ENCODE measurements at places on chromosomes 1 and 21. TPM values are rescaled to one million over a fixed set of nuclear protein-coding genes. Genes with fewer than 3 reads are reported as not detected.

The MFAP2 gene
- polyA plus RNA-seq = 469 TPM

The SYPL2 gene
- 0.38 TPM for polyA plus RNA-seq

GRCh38 chr1:186894415-186894814 is 65.7 kb downstream of the PLA2G4A start:
- H3K36me3 ChIP-seq = no peaks in the 10 kb centered on the region
- peaks cover 18% of the 10 kb centered on the region for H3K4me1 ChIP-seq
- no peak for DNase-seq
- H3K4me3 ChIP-seq = no peak overlapping the region

DNA sequence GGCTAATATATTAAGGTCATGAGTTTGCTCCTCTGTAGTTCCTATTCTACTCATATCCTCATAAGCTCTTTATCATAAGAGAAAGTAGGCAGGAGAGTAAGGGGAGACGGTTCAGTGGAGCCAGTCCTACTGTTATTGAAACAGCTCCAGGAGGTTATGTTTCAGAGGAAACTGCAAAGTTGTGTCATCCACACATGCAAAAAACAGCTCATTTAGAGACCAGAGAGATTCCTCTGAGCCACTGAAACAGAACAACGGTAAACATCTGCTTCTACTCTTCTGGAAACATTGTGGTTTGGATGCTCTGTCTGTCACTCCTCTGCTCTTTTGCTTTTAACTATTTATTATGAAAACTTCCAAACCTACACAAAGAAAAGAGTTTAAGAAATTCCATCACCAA is 66.3 kb upstream of the PPP2R5A start:
- H3K27ac ChIP-seq = no peak overlapping the region
- no peak overlapping the region for H3K4me3 ChIP-seq
- no peaks in the 10 kb centered on the region for H3K27me3 ChIP-seq
- DNase-seq = peak; percentile 87
- H3K4me1 ChIP-seq = peaks cover 18% of the 10 kb centered on the region

DNA sequence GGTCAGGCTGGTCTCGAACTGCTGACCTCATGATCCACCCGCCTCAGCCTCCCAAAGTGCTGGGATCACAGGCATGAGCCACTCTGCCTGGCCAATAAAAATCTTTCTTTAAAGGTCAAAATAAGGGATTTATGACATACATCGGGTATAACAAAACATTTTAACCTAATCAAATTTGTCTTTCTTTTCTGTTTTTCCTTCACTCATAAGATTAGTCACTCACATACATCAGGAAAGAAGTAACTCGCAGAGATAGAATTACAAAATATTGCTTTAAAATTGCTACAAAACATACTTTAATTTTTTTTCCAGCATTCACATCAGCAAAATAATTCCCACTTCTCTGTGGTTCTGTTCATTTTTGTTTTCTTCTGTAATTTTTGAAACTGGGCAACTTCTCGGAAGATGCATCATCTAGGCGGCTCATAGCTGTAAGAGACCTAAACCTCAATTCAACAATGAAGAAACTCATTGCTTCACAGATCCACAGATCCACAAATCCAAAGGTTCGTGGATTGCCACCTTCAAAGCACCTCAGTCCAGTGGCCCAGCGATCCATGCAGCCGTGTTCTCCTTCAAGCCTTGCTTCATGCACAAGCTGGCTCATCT is 39.7 kb downstream of the NEK2 start:
- H3K4me3 ChIP-seq = no peak overlapping the region
- H3K27me3 ChIP-seq = no peaks in the 10 kb centered on the region
- H3K36me3 ChIP-seq = no peaks in the 10 kb centered on the region
- peaks cover 37% of the 10 kb centered on the region for H3K4me1 ChIP-seq
- H3K27ac ChIP-seq = no peak overlapping the region

- H3K27me3 ChIP-seq = peaks cover 5% of the 10 kb centered on the region
- H3K36me3 ChIP-seq = no peaks in the 10 kb centered on the region
- H3K4me1 ChIP-seq = no peaks in the 10 kb centered on the region
- DNase-seq = no peak
- no peak overlapping the region for H3K27ac ChIP-seq
Measured at GRCh38 chr1:48692235-48692634, 84.5 kb downstream of the BEND5 start.

- H3K27me3 ChIP-seq = no peaks in the 10 kb centered on the region
- no peak overlapping the region for H3K27ac ChIP-seq
- peaks cover 8% of the 10 kb centered on the region for H3K36me3 ChIP-seq
- no peak overlapping the region for H3K4me3 ChIP-seq
Measured at GRCh38 chr1:89934461-89934860, 60.4 kb upstream of the ZNF326 start.

The SON gene
- polyA plus RNA-seq = 336 TPM

The SPATA45 gene
- polyA plus RNA-seq = not detected

DNA sequence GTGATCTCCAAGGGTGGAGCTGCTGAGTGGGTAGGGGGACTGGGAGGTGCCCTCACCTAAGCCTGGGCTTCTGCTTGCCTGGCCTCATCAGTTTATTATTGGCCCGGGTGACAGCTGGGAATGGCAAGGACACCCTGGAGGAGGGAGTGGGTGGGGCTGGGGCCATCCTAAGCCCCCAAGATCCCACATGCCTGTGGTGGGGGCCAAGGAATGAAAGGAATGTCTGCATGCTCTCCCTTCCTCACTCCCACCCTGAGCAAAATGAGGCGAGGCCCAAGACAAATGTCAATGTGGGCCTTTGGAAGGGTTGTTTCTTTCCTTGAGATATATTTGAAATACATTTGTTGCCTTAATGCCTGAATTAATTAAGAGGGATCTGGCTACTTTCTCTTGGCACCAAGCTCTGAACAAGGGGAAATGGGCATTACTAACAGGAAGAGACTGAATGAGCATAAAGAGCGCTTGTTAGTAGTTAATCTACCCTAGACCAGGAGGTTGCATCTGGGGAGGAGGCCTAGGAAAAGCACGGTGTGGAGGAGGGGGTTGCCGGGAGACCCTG is 19.7 kb upstream of the CHI3L1 start:
- H3K27ac ChIP-seq = no peak overlapping the region
- no peak overlapping the region for H3K4me3 ChIP-seq
- no peak for DNase-seq
- peaks cover 14% of the 10 kb centered on the region for H3K4me1 ChIP-seq

- DNase-seq = peak; percentile 85
- peaks cover 5% of the 10 kb centered on the region for H3K36me3 ChIP-seq
- H3K27ac ChIP-seq = peak overlapping the region; percentile 57
- H3K27me3 ChIP-seq = no peaks in the 10 kb centered on the region
- peaks cover 38% of the 10 kb centered on the region for H3K4me1 ChIP-seq
Measured at GRCh38 chr1:10399444-10399941, 629 bp downstream of the PGD start.

- DNase-seq = no peak
- peaks cover 47% of the 10 kb centered on the region for H3K36me3 ChIP-seq
- H3K4me3 ChIP-seq = no peak overlapping the region
- H3K4me1 ChIP-seq = peaks cover 5% of the 10 kb centered on the region
- no peaks in the 10 kb centered on the region for H3K27me3 ChIP-seq
Measured at GRCh38 chr21:36377391-36377842, 7.8 kb upstream of the CHAF1B start.

GRCh38 chr1:9418851-9419250 is 120.4 kb upstream of the SLC25A33 start:
- no peak for DNase-seq
- H3K27me3 ChIP-seq = 0 out of 2 replicates have a peak, but pooled peaks cover 3% of the 10 kb centered on the region
- H3K4me3 ChIP-seq = no peak overlapping the region
- H3K27ac ChIP-seq = no peak overlapping the region
- peaks cover 4% of the 10 kb centered on the region for H3K4me1 ChIP-seq

Measured in GM23248 (cell line).